ENCODE measurements at places on chromosomes 5 and 9.

GRCh38 chr9:16521868-16522411, 348.5 kb downstream of the BNC2 start:
- DNase-seq = peak; percentile 83

GRCh38 chr5:95283022-95283615, 1.8 kb downstream of the MCTP1 start:
- no peak for DNase-seq

- DNase-seq = no peak
Measured at GRCh38 chr5:117713585-117714198, 1139.1 kb upstream of the SEMA6A start.

DNA sequence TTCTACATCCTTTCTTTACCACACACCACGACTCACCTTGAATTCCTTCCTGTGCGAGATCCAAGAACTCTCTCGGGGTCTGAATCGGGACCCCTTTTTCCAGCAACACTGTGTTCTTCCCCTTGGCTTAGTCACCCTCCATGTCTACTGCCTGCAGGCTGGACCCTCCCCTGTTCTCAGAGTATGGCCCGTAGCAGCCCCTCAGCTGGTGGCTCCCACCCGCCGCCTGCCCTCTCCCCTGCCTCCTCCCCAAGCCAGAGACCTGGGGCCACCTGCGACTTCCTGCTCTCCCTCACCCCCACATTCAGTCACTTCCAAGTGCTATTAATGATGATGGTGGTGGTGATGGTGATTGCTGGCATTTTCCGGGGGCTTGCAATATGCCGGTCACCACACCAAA, 6.5 kb upstream of the IL4 start:
- no peak for DNase-seq

GRCh38 chr5:53882676-53883031, 322.2 kb downstream of the NDUFS4 start:
- no peak for DNase-seq

DNA sequence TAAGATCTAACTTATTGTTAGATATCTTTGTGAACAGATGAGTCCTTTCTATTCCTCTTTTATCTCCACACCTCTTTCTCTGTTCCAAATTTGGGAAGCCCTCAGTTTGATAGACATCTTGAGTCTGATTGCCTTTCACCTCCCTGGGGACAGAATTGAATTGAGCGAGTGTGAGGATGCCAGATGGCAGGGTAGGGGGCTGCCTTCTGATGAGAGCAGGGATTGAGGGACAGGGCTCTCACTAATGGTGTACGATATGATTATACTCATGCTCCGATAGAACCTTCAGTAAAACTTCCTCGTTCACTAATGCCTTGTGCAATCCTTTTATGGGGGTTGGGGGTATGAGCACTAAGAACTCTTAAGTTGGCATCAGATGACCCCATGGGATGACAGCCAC, 172.1 kb upstream of the DAP start:
- DNase-seq = no peak

GRCh38 chr5:78586251-78586650, 62.3 kb downstream of the LHFPL2 start:
- peak; percentile 66 for DNase-seq

- no peak for DNase-seq
Measured at GRCh38 chr9:30796764-30797163, 1587.7 kb upstream of the ACO1 start.

- DNase-seq = no peak
Measured at GRCh38 chr5:150052226-150052955, 34.0 kb downstream of the CSF1R start.

- DNase-seq = no peak
Measured at GRCh38 chr9:2198956-2199635, 183.9 kb downstream of the SMARCA2 start.

GRCh38 chr9:137620581-137620980, 1.8 kb downstream of the EHMT1 start:
- DNase-seq = no peak

GRCh38 chr9:126151031-126151685, 175.5 kb upstream of the MVB12B start:
- DNase-seq = peak; percentile 2

DNA sequence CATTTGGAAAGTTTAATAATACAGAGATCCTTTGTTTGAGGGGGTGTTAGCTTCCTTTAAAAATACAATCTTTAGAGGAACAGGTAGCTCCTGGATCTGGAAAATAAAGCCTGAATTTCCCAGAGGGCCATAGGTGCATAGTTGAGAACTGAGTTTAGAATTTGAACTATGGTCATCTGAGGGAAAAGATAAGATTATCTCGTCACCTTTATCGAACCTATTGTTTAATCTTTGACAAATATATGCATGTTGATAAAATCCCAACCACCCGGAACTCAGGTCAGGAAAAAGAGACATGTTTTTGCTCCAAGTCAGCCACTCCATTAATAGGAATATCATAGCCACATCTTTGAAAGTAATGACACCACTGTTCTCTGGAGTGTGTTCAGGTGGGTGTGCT, 91.7 kb upstream of the FAM169A start:
- DNase-seq = no peak

DNA sequence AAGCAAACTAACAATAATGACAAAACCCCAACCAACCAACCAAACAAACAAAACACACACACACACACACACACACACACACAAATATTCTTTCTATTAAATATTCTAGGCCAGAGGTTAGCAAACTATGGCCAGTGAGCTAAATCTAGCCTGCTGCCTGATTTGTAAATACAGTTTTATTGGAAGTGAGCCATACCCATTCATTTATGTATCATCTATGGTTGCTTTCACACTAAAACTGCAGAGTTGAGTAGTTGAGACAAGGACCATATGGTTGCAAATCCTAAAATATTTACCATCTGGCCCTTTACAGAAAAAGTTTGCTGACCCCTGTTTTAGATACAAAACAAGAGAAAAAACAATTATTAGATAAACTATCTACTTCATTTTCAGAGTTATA, 620.5 kb upstream of the SEMA6A start:
- DNase-seq = no peak

DNA sequence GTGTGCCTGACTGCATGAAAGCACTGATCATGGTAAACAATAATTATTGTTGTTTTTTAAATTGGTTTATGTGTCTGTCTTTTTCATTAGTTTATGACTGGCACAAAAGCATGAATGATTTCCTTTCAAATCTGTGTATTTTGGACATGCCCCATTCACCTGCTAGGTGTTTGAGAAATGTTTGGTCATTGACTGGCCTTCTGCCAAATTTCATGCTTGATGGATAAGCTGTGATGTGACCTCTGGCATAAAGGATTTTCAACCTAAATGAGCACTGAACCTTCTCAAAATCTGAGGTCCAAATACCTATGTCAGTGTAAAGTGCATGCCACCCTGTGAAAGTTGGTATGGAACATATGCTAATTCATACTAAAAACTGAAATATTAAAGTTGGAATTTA, 204.5 kb downstream of the BRINP1 start:
- DNase-seq = no peak

DNA sequence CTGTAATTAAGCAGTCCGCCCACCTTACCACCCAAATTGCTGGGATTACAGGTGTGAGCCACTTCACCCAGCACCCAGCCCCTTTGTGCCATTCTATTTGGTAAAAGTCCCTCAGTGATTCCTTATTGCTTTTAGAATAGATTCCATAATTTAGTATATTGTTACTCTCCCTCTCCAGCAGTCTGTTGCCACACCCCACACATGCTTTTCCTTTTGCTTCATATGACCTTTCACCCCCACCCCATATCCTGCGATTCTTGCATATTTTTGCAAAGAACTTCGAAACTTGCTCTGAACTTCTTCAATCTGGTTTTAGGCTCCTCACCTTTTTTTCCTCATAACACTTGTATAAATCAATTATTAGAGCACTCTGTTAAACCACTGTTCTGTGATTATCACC, 100.2 kb downstream of the MTREX start:
- DNase-seq = no peak

DNA sequence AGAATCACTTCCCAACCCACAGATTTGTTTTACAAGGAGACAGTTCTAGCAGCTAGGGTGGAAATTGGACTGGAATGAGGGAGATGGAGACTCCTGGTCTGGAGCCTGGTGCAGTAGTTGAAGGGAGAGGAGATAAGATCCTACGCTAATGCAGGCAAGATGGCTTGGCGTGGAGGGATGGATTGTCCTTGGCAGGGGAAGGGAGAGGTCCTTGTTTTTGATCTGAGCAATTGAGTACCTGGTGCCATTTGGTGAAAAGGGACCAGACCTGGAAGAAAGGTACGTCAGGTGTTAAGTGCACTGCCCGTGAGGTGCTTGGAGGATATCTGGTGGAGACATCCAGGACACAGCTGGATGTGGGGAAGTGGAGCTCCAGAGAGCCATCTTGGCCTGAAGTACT, 35.7 kb downstream of the ANGPTL2 start:
- no peak for DNase-seq

DNA sequence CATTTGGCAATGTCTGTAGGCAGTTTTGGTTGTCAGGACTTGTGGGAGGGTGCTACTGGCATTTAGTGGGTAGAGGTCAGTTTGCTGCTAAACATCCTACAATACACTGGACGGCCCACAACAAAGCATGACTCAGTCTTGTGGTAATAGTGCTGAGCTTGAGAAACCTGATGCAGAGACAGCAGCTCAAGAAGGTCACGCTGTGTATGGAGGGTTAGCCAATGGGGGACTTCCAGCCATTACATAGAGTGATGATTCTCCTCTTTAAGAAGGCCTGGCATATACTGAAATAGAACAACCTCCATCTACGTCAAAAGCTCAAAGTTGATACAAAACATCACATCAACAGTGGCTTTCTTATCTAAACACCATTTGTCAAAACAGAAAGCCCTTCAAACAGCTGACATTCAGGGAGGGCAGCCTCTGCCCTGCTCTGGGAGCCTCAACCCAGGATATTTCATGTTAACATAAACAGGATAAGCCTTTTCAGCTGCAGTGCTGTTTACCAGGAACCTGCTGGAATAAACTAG, 143.0 kb downstream of the GPBP1 start:
- peak; percentile 92 for DNase-seq

- peak; percentile 45 for DNase-seq
Measured at GRCh38 chr9:127214421-127215267, 49.9 kb upstream of the GARNL3 start.
